NCI-H526 (cell line): ENCODE measurements at places on chromosomes 2 and 18.

DNA sequence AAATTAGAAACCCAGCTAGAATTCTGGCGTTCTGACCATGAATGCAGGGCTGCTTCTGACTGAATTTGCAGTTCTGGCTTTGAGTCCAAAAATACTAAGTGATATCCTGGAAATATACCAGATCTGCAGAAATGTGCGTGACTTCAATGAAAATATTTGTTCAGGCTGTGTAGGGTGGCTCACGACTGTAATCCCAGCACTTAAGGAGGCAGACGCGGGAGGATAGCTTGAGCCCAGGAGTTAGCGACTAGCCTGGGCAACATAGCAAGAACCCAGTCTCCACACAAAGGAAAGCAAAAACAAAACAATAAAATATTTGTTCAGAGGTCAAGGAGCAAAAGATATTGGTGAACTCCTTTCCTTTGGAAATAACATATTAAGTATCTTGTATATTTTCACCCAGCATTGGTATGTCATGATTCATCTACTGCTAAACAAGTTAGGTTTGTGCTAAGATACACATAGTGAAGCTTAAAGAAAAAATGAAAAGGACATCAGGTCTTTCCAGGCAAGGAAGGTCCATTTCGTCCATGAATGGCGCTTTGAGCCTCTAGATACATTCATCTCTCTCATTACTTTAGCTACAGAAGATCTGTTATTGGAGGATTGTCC, 239.2 kb downstream of the CMPK2 start:
- DNase-seq = no peak

GRCh38 chr18:79802298-79802697, 4.6 kb downstream of the KCNG2 start:
- no peak for DNase-seq

- DNase-seq = no peak
Measured at GRCh38 chr2:221533299-221533698, 38.8 kb downstream of the EPHA4 start.

GRCh38 chr18:6781142-6781714, 51.7 kb downstream of the ARHGAP28 start:
- no peak for DNase-seq

GRCh38 chr2:217650229-217650628, 352.6 kb downstream of the TNS1 start:
- DNase-seq = no peak

- DNase-seq = no peak
Measured at GRCh38 chr2:29706171-29706720, 215.1 kb downstream of the ALK start.

DNA sequence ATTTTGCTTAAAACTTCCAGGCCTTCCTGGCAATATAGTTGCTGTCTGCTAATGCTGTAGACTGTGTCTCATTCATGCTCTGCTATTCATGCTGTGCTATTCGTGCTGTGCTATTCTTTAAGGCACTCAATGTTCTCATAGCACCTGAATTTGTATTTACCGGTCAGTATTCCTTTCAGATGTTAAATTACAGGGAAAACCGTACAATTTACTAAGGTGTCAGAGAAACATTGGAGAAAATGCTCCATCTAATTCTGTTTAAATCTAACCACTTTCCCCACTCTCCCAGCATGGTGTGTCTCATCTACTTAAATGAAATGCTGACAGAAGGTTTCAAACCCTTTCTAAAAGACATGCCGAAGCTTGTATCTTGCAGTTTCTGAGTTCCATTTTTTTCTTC, 25.0 kb downstream of the FAM171B start:
- no peak for DNase-seq

DNA sequence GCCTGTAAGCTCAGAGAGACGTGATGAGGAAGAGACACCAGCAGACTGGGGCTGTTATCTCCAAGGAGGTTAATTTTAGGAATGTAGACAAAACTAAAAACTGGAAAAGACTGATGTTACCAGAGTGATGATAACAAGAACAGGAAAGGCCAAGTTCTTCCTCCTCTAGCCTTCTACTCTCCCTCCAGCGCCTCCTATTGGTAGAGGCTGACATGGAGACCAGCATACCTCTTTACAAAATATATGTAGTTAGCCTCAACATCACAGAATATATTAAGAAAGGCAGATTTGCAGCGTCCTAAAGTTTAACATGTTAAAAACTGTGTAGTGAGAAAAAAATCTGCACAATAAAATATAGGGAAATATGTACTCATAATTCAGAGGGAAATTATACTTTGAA, 66.0 kb downstream of the TCF4 start:
- no peak for DNase-seq

GRCh38 chr2:96927405-96928171, 57.7 kb upstream of the SEMA4C start:
- peak; percentile 65 for DNase-seq

DNA sequence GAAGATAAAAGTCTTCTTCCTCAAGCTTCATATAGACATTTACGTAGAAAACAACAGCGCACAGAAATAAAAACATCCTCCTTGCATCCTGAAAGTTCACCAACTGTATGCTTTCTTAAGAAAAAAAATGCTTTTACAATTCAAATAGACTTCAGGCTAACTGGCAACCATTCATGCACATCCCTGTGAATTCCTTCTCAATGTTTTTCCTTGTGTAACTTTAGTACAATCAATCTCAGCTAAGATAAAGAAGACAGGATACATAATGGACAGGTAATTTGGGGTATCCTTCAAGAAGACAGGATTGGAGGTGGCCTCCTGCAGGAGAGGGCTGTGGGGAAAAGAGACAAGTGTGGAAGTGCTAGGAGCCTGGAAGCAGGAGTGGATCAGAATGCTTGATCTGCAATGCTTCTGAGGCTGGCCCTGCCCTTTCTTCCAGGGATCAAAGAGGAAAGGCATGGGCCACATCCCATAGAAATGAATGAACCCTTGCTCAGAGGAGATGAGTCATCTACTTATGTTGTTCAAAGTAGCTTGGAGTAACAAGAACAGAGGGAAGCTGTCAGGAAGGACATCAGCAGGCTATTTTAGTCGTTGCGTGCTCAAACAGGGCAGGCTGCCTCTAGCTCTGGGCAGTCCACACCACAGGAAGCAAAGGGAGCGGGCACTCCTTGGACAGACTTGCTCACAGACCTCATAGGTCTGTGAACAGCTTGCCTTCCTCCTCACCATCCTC, 126.6 kb downstream of the TMEM131 start:
- DNase-seq = no peak

- no peak for DNase-seq
Measured at GRCh38 chr2:44351676-44352075, 9.6 kb downstream of the PREPL start.

GRCh38 chr2:10900216-10901109, 11.3 kb upstream of the KCNF1 start:
- DNase-seq = peak; percentile 42

GRCh38 chr2:233638836-233639235, 2.6 kb downstream of the UGT1A10 start:
- no peak for DNase-seq

DNA sequence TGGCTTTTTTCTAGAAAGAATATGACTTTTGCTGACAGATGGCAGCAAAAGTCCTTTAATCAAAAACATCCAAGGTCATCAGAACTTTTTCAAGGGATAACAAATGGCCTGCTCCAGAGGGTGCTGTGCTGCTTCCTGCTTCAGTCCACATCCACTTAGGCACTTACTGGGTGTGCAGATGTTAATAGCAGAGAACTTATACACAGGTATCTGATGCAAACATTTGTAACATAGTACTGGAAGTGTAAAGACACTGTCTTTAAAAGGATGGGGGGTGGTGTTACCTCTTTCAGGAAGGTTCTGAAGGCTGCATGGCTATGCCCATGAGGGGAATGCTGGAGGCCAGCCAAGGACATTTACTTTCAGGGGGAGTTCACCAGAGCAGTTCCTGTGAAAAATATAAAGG, 5.5 kb downstream of the HOXD8 start:
- DNase-seq = peak; percentile 41

GRCh38 chr18:49206717-49207116, 253.7 kb downstream of the DYM start:
- no peak for DNase-seq

DNA sequence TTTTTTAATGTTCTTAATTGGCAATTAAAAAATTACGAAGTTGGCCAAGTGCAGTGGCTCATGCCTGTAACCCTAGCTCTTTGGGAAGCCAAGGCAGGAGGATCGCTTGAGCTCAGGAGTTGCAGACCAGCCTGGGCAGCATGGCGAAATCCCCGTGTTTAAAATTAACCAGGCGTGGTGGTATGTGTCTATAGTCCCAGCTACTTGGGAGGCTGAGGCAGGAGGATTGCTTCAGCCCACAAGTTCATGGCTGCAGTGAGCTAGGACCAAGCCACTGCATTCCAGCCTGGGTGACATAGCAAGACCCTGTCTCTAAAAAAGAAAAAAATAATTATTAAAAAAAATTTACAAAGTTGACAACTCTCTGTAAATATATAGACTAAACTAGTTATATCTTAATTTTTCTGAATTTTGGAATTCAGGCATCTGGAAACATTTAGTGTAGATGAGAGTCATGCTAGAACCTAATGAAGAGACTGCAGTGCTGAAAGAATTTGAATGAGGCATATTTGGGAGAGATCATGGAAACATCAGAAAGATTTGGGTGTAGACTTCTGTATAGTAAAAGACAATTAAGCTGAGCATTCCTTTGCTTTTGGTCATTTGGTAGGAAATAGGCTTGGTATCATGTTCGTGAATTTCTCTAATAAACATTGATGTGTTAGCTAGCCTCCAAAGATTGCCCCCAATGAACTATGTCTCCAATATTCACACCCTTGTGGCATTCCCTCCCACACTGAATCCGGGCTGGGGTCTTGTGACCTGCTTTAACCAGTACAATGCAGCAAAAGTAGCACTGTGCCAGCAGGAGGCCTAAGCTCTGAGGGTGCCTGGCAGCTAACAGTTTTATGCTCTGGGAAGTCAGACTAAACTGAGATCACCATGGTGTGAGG, 4.2 kb upstream of the ROCK1 start:
- no peak for DNase-seq

- DNase-seq = no peak
Measured at GRCh38 chr18:63887424-63887823, at the start of gene SERPINB2. TSS of gene SERPINB2 (plus strand) at chr18:63887705. CDS start at chr18:63891445, 3,740 bp downstream.

- DNase-seq = no peak
Measured at GRCh38 chr2:132429941-132430573, 13.5 kb downstream of the GPR39 start.

DNA sequence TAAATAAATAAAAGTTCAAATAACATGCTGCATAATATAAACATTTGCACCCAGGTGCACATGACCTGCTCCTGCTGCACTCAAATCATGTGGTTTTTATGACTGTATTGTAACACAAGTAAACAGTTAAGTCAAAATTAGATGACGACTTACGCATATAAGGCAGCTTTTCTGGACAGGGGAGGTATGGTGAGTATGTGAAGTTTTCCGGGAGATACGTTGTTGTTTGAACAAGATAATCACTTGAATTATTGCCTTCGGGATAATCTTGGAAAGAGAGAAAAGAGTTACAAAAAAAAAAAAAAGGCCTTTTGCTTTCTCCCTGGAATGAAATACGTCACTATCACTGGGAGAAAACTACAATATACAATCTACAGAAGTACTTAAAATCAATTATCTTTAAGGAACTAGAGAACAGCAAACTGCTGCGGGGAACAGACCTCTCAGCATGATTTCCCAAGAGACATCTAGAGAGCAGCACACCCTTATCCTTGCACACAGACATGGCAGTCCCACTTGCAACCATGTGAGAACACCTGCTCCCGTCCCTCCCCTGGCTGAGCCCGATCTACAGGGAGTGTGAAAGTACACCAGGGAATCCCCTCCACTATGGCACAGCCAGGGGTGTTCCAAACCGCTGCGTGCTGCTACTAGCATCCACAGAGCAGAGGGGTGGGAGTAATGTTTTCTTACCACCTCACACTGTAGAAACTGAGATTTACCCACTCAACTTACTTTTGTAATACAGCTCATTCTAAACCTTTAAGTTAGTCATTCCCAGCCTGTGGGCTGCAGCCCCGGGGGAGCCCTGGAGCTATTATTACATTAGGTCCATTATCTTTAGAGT, 26.3 kb downstream of the B4GALT6 start:
- DNase-seq = peak; percentile 71

DNA sequence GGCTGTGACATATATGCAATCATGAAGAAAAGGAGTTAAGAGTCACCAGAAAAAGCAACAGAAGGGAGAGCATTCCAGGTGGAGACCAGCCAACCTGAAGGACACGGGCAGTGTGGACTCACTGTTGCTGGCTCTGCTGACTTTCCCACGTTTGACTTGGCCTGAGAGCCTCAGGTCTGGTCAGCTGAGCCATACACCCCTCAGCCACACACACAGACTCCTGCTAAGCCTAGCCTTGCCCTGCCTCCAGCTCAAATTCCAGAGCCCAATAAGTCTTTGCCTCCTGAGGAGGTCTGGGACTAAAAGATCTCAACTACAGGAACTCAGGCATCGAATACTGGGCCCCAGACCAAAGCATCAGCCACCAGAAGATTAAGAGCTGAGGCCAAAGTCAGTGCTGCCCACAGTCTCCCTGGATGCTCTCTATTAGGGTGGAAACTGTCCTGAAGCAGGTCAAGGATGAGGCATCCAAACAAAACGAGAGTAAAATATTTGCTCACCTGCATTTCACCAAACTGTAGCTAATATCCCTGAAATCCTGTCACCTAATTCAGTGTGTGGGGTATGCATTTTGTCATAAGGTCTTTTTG, 23.3 kb downstream of the CACNB4 start:
- DNase-seq = no peak

GRCh38 chr2:201136889-201137321, 20.9 kb downstream of the CFLAR start:
- DNase-seq = no peak

DNA sequence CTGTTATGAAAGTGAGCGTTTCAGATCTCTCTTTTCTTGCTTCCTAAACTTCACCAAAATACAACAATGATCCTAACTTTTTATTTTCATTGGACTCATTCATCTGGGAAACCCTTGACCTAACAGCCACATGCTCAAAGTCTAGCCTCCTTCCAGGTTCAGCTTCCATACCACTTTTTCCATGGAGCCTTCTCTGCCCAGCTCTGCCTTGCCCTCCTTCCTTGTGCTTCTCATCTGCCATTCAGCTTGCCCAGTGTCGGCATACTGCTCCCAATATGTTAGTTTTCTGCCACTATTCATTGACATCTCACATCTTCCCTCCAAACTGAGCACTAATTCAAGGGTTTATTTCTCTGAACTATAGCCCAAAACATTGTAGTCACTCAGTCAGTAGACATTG, 214.7 kb downstream of the RAD51AP2 start:
- DNase-seq = no peak

DNA sequence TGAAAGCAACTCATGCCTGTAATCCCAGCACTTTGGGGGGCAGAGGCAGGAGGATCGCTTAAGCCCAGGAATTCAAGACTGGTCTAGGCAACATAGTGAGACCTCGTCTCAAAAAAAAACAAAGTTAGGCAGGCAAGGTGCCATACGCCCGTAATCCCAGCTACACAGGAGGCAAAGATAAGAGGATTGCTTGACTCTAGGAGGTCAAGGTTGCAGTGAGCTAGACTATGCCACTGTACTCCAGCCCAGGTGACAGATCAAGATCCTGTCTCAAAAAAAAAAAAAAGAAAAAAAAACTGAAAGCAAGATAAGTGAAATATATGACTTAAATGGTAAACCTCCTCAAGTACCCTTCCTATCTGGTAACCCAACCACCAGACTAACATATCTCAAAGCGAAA, 59.8 kb downstream of the USP34 start:
- DNase-seq = no peak

- DNase-seq = no peak
Measured at GRCh38 chr18:79608535-79608934, 71.1 kb upstream of the CTDP1 start.
